ENCODE measurements at places on chromosomes 4 and X. TPM values are rescaled to one million over a fixed set of nuclear protein-coding genes. Genes with fewer than 3 reads are reported as not detected.

GAGE1 gene
- not detected for total RNA-seq

CTAG2 gene
- not detected for total RNA-seq

BGN gene
- total RNA-seq, result 16.6 TPM

ASMT gene
- total RNA-seq, result not detected
